Lung microvascular endothelial cell (primary cell): ENCODE measurements at places on chromosomes 7 and 10. TPM values are rescaled to one million over a fixed set of nuclear protein-coding genes. Genes with fewer than 3 reads are reported as not detected.

HSPA12A gene
- 0.44 and 0.79 TPM in 2 replicates for total RNA-seq

RASA4 gene
- 3.1 and 3.8 TPM in 2 replicates for total RNA-seq

PAPOLB gene
- total RNA-seq = under 0.01 TPM in 2 replicates

OR9A2 gene
- total RNA-seq = not detected in 2 replicates

FGL2 gene
- total RNA-seq = under 0.01 and 0.20 TPM in 2 replicates

MMD2 gene
- total RNA-seq = not detected in 2 replicates

ABCB4 gene
- total RNA-seq = not detected in 2 replicates

CHN2 gene
- 0.44 and 0.79 TPM in 2 replicates for total RNA-seq

AQP1 gene
- total RNA-seq = 1.4 and 1.7 TPM in 2 replicates

CTAGE8 gene
- not detected in 2 replicates for total RNA-seq

FLNC gene
- total RNA-seq = 122 and 131 TPM in 2 replicates

CTAGE15 gene
- not detected in 2 replicates for total RNA-seq

PRPS1L1 gene
- total RNA-seq = not detected in 2 replicates

EIF5AL1 gene
- total RNA-seq = 0.20 and 0.22 TPM in 2 replicates

- DNase-seq = no peak
These were observed 678 bp upstream of the EIF4H start for GRCh38 chr7:74173491-74173865.

DNA sequence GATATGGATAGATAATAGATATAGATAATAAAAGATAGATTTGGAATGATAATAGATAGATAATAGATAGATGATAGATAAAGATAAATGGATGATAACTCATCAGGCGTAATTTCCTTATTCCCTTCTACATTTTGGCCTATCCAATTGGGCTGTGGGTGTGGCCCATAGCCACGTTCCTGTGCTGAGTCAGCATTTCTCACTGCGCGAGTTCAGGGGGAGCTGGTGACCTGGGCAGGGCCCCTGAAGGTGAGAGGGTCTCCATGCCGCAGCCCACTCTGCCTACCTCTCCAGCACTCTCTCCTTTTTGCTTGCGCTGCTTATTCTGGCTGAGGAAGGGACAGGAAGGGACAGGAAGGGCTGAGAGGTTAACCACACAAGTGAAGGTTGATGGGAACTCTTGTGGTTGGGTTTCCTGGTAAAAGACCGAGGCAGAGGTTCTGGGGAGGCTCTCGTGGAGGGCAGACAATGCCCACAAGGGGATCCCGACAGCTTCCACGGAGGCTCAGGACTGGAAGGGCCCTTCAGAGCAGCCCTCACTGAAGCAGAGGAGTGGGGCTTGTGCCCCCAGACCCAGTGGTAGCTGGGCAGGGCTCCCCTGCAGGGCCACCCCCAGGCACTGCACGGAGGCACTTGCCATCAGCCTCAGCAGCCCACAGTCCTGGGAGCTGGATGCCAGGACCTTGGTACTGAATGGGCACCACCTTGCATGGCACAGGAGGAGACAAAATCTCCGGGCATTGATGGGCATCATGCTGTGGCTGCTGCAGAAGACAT lies 247.3 kb upstream of the PITRM1 start:
- no peak for DNase-seq

- no peak for DNase-seq
These were observed 29.0 kb downstream of the CUL1 start for GRCh38 chr7:148727501-148728278.

DNA sequence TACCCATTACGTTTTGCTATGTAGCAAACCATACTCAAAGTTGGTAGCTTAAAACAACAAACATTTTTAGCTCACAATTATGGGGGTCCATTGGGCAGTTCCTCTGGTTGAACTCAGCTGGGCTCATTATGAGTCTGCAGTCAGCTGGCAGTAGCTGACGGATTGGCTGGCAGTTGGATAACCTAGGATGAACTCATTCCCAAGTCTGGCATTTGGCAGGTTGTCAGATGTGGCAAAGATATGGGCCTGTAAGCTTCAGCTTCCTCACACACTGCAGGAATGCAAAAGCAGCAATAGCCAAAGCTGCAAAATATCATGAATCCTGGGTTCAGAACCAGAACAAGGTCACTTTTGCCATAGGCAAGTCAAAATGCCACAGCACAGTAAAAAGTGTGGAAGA lies 412.2 kb upstream of the SORCS1 start:
- no peak for DNase-seq

DNA sequence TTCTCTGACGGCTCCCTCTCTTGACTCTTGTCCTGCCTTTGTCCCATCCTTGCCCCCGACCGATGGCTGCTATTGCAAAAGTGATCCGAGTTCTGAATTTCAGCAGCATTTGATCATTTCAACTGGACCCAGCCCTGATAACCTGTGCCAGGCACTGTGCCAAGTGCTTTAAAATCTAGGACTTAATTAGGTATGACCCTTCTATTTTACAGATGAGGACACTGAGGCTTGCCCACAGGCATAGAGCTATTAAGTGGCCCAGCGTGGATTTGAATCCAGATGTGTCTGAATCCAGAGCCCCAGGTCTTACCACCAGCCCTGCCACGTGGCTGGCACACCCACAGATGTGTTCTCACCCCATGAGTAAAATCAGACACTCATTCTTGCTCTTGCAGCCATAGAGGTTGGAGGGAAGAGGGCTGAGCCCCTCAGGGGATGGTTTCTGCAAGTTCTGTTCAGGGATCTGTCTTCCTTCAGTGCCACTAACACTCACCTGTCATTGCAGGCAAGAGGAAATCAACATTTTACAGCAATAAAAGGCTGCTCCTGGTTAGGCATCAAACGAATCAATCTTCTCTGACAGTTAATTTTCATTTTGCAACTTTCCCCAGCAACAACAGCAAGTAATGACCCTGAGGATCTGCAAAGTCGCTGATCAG lies 101.2 kb downstream of the GRID1 start:
- DNase-seq = no peak

GRCh38 chr7:46058086-46058823 lies 137.2 kb upstream of the IGFBP3 start:
- no peak for DNase-seq

DNA sequence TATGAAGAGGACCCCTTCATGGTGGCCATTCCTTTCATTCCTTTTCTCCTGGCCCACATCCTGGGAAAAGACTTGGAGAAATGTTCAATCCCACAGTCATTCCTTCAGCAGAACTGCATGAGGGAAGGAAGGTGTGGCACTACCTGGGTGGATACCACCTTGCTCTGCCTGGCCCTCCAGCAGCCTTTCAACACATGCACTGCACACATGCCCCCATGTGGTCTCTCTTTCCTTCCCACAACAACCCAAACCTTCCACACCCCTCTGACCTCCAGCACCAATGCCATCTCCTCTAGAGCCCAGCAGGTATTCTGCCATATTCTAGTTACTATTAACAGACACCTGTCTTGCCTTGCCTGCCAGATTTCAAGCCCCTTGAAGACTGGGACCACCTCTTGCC lies 40.5 kb upstream of the AFAP1L2 start:
- DNase-seq = no peak

DNA sequence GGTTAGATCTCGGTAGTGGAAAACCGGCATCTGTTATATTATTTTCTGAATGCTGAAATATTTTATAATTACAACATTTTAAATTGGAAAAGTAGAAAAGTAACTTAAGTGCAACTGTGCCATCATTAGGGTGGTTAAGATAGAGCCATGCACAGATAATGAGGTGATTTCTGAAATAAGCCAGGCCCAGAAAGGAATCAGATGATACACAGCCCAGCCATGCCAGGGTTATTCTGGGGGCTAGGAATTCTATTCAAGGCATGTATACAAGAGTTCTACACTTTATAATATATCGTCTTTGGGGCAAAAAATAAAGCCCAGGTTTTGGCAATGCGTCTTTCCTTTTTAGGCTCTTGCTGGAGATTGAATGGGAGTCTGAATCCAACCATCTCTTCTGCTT lies 128.7 kb downstream of the ITGB8 start:
- no peak for DNase-seq

DNA sequence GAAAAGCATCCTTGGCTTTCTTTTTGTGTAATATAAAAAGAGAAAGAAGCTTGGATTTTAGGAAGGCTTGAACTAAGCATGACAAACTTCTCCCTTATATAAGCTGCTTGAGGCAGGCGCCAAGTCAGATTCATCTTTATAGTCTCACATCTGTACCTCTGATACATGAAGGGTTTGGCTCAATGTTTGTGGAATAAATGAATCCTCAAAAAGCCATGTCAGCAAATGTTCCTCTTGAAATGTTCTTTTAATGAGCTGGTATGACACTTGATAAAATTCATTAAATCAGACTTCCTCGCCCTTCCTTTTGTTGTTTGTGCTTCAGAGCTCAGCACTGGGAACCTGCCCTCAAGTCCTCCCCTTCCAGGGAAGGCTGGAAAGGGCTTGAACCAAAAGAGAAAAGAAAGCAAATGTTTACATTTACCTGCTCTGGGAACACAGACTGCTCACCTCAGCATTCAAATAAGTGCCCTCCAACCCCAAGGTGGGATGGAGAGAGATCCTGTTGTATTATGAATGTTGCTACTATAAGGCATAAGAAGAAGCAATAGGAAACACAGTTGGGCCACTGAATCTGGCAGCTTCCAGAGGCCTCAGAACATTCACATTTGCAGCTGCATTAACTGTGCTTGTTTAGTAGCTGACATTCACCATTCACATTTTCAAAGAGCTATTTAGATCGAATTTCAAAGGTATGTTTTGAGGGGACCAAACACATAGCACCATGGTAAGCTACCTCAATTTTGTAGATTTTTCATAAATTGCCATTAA lies 212.6 kb downstream of the CACNA2D1 start:
- no peak for DNase-seq

- DNase-seq = no peak
These were observed 234.2 kb upstream of the LRRN3 start for GRCh38 chr7:110856704-110857103.

DNA sequence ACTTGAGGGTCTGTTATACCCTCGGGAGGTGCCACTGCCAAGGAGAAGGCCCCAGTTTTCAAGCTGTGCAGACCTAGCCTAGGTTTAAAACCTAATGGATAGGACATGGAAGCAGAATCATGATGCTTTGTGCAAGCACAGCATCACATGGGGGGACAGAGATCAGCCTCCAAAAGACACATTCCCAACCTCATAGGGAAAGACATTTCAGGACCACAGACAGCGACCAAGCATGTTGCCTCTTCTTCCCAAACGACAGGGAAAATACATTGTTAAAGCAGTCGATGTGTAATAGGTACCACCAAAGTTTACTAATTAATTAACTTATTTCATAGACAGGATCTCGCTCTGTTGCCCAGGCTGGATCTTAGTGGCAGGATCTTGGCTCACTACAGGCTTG lies 573.9 kb downstream of the TCERG1L start:
- no peak for DNase-seq

DNA sequence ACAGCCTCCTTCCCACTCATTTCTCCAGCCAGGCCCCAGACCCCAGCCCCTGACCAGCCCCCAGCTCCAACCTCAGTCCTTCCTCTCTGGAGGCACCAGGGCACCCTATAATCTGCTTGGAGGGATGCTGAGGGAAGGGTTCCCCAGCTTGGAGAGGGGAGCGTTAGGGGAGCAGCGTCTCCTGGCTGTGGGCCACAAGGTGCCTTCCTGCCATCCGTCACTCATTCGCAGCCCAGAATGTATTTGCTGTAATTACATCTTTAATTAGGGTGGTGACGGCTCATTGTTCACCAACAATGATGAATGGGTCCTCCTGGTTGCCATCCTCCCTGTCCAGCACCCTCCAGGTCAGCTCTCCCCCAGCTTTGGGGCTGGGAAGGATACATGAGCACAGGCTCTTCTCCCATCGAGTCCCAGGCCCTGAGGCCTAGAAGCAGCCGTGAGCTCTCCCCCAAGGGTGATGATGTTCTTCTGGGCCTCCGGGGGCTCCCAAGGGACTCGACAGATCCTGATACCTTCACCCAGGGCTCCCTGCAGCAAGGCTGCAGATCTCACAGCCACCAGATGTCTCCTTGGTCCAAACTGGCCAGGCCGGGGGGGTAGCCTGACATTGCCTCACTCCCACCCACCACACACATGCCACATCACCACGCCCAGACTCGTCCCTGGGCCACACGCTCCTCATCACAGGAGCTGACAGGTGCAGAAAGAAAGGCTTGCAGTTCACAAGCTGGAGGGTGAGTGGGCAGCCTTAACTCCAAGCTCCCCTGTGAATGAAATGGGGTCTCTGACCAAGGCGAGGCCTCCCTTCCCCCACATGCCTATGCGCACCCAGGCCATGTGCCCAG lies 26.8 kb downstream of the POLL start:
- no peak for DNase-seq

- no peak for DNase-seq
These were observed 222.6 kb upstream of the PPP2R2D start for GRCh38 chr10:131678171-131678570.

GRCh38 chr7:94266238-94266644 lies 128.5 kb upstream of the COL1A2 start:
- no peak for DNase-seq

DNA sequence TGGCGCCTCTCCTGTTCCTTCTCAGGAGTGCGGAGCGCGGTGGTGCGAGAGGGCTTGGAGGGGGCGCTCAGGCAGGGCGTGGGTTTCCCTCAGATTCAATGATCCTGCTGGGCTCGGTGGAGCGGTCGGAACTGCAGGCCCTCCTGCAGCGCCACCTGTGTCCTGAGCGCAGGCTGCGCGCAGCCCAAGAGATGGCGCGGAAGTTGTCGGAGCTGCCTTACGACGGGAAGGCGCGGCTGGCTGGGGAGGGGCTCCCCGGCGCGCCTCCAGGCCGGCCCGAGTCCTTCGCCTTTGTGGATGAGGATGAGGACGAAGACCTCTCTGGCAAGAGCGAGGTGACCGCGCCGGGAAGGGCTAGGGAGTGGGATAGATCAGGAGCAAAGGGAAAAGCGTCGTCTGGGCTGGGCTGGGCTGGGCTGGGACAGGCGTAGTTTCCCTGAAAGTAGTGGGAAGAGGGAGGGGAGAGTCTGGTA lies 17.0 kb downstream of the FAM131B start:
- peak; percentile 53 for DNase-seq

- no peak for DNase-seq
These were observed 254.8 kb upstream of the ZNF32 start for GRCh38 chr10:43903451-43903850.

DNA sequence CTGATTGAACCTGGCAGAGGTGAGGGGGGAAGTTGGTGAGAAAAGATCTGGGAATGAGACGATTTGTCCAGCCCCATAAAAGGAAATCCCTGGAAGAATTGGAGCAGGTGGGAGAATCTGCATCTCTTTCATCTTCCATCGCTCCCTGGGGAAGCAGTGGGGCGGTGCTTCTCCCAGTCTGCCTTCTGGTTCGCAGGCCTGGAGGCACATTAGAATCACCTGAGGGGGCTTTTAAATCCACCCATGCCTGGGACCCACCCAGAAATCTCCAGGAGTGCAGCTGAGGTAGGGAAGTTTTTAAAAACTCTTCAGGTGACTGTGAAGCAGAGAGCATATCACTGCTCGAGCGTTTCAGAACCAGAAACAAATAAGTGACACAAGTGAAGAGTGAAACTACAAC lies 26.7 kb upstream of the SYPL1 start:
- DNase-seq = no peak
